ENCODE measurements at places on chromosomes 7 and 10. TPM values are rescaled to one million over a fixed set of nuclear protein-coding genes. Genes with fewer than 3 reads are reported as not detected.

The BTAF1 gene
- 55.4 TPM for total RNA-seq

The PKD2L1 gene
- total RNA-seq: not detected

GRCh38 chr10:97411406-97411805 is 10.3 kb upstream of the RRP12 start:
- no peak for DNase-seq

DNA sequence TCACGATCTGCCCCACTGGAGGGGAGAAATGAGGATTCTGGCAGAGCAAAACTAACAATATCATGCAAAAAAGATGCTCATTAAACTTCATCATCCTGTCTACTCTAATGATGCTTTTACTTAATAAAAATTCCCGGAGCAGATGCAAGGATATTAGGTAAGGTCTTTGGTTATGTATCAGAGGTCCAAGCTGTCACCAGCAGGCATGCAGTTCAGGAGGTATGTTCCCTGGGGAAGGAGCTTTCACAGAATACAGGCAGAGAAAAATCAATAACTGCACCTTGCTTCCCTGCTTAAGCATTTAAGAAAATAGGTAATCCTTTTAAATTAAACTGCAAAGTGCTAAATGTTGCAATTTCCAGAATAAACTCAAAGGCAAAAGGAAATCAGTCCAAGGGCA is 81.6 kb upstream of the C1QL3 start:
- no peak for DNase-seq

The CYTH3 gene
- total RNA-seq: 83.8 TPM

- no peak for DNase-seq
Measured at GRCh38 chr10:114547514-114547913, 110.6 kb downstream of the ABLIM1 start.

GRCh38 chr7:84230491-84230890 is 35.9 kb upstream of the SEMA3A start:
- DNase-seq: no peak

- no peak for DNase-seq
Measured at GRCh38 chr7:20458521-20458920, 127.8 kb downstream of the ITGB8 start.

The TNS3 gene
- 151 TPM for total RNA-seq

The RHOBTB1 gene
- total RNA-seq: 19.6 TPM

- DNase-seq: no peak
Measured at GRCh38 chr10:116809483-116810119, 39.7 kb upstream of the ENO4 start.

DNA sequence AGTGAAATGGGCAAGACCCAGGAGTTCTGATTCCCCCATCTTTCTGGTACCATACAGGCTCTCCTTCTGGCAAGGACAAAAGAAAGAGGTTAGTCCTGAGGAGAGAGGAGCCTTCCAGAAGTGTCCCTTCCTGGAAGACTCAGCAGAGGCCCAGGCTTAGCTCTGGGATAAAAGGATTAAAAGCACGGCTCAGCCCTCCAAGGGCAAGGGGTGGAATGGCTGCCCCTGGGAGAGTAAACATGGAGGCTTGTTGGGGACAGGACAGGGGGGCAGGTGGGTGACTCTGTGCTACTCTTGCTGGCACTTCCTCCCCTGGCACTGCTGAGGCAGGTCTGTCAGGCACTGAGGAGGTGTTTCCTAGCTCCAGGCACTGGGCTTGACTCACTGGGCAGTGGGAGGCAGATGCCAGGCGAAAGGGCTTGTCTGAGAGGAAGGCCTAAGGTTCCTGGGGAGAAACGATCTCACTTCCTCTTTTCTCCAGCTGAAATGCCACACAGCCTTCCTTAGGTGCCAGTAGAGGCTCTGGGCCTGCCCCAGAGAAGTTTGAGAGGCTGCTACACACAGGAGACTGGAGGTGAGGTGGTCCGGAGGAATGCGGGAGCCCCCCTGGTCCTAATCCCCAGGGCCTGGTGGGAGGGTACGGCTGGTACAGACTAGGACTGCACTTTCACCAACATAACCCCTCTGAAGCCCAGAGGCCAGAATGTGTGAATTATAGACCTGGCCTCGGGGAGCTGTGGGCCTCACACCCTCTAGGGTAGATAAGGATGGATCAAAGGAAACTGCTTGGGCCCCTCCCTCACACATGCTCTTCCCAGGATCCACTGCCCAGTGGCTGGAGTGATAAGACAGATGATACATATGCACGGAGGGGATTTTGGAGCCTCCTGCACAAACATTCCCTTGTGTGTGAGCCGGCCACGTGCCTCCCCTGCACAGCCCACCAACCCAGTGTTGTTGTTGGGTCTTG is 63.2 kb upstream of the PODXL start:
- DNase-seq: no peak

DNA sequence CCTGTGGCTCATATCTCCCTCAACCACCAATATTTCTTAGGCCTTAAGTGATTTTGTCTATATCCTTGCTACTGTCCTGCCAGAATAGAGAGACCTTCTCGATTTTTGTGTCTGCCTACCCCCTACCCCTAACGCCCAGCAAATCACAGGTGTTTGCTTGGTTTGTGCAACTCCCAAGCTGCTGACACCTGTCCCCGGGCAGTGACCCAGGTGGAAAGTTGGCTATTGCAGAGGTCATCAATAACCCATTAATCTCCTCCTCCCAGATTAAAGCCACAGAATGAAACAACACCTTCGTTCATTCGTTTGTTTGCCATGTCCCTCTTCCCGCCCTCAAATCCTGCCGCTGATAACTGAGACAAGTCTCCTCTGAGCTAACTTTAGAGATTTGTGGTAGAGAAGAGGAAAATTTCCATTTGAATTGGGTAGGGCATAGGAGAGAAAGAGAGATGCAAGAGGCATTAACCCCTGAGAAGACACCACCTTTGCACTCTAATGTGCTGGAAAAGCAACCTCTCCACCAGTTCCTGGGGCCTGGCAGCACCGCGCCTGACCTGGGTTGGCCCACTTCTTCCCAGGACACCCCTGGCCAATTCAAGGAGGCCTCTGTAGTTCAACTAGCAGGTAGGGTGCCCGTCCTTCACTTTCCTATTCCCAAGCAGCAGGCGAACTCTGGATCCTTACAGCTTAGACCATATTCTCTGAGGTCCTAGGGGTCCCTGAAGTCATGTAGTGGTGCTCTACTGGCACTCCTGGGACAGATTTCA is 3.0 kb downstream of the NEUROG3 start:
- no peak for DNase-seq

The AKR1C1 gene
- 91.5 TPM for total RNA-seq

The FHIP2A gene
- total RNA-seq: 38.4 TPM

GRCh38 chr10:48206482-48207250 is 67.8 kb downstream of the FRMPD2 start:
- DNase-seq: no peak

DNA sequence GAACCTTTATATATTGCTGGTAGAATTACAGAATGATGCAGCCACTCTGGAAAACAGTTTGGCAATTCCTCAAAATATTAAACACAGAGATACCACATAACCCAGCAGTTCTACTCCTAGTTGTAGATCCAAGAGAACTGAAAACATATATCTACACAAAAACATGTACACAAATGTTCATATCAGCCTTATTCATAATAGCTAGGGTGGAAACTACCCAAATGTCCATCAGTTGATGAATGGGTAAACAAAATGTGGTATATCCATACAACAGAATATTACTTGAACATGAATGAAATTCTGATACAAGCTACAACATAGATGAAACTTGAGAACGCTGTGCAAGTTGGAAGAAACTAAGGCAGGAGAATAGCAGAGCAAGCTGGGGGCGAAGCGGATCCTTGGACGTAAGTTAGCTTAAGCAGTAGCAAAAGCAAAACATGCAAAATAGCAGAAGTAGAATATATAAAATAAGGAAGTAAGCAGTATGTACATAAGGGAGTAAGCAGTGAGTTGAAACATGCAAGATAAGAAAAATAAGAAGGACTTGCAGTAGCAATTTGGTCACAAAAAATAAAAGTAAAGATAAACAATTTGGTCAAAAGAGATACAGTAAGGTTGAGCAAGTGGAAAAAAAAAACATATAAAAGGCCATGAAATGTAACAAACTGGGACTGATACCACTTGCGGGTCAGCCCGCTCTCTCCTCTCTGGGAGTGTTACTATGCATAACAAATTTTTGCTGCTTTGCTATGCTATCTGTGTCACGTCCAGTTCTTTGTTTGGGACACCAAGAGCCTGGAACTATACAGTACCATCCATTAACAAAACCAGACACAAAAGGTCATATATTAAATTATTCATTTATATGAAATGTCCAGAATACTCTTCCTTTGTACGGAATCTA is 18.0 kb upstream of the HILPDA start:
- DNase-seq: no peak

The STEAP1 gene
- total RNA-seq: 15.6 TPM

The MRLN gene
- total RNA-seq: not detected

The MOGAT3 gene
- total RNA-seq: not detected

DNA sequence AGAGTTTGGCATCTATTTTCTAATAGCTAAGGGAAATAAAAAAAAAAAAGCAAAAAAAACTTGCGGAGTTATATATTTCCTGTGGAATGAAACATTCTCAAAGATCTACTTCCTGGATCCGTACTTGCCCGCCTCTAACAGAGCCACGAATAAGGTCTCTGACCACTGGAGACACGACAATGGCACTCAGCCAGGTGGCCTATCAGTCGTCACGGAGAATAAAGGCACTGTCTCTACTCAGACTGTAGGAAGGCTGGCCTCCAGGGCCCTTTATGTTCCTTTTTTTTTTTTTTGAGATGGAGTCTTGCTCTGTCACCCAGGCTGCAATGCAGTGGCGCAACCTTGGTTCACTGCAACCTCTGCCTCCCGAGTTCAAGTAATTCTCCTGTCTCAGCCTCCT is 58.7 kb downstream of the RGS10 start:
- no peak for DNase-seq

The GPR15LG gene
- total RNA-seq: not detected

DNA sequence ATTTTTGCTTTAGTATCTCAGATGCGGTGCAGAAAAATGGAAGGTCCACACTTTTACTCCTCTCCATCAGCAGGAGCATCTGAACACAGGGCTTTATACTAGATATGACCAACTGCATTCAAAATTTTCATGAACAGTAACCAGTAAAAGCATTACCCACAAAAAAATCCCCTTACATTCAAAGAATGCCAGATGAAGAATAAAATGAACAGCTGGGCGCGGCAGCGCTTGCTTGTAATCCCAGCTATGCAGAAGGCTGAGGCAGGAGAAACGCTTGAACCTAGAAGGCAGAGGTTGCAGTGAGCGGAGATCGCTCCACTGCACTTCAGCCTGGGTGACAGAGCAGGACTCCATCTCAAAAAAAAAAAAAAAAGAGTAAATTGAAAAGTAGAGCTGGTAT is 3.1 kb downstream of the SAR1A start:
- DNase-seq: no peak

DNA sequence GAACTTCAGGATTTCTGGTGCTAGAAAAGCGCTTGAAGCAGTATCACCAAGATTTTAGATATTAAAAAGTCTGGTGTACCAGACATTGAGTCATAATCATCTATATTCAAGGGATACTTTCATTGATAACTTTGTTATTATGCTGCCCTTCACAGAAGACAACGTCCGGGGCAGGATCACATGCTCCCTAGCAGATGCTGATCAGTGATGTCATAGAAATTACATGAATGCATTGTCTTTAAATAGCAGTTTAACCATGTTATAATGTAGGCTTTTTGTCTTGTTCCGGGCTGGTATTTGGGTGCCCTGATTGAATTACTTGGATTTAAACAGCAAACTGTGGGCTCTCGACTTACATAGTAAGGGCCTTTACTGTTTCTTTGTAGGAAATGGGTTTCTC is 54.0 kb downstream of the VWA2 start:
- DNase-seq: no peak

DNA sequence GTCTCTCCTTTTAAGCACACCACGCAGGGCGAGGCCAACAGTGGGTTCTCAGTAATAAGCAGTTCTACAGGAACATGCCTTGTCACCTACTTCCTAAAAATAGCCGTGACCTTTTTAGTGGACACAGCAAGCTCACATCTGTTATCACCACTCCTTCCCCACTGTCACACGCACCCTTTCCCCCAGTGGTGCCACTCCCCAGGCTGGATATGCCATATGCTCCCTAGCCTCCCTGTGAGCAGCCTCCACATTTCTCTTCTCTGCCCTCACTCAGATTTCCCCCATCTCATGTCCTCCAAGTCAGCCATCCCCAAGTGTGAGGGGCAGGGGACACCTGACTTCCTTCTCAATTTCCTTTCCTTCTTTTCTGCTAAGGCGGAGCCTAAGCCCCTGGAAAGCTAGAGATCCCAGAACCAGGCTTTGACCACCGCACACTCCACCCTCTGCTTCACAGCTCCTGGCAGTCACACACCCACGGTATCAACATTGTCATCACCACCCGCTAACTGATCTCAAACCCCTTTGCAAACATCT is 3.7 kb downstream of the ANXA11 start:
- DNase-seq: no peak

The WDR86 gene
- total RNA-seq: 8.5 TPM

The MEOX2 gene
- 9.5 TPM for total RNA-seq

DNA sequence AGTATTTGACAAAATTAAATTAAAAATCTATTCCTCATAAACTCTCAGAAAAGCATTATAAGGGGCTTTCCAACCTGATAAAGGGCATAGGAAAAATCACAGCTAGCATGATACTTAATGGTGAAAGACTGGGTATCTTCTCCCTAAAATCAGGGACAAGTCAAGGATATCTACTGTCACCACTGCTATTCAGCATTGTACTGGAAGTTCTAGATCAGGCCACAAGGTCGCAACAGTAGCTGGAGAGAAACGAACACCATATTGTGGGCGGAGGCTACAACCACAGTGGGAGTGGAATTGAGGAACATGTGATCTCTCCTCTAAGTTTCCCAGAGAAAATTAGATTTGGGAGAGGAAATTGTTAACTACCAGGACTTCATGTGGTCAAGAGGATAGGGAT is 70.0 kb upstream of the NAMPT start:
- DNase-seq: no peak

The ATRNL1 gene
- 57.4 TPM for total RNA-seq

DNA sequence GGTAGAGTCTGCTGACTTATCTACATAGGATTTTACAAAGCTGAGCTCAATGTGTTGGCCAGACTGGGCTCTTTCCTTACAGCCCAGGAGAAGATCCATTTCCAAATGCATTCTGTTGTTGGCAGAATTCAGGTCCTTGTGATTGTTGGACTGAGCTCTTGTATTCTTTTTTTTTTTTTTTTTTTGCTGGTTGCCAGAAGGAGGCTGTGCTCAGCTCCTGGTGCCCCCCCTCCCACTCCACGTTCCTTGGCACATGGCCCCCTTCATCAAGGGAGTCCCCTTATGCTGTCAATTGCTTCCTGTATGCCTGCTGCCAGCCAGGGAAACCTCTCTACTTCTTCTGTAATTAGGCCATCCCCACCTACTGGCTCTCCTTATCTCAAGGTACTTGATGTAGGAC is 518.1 kb upstream of the AKR1E2 start:
- DNase-seq: no peak

The TMEM270 gene
- total RNA-seq: not detected

The SLC18A3 gene
- total RNA-seq: not detected
